Activated CD4-positive, alpha-beta memory T cell treated with anti-CD3 and anti-CD28 coated beads, Interleukin-2, amount 10 ng/mL, durations not matched to agents 7 days and 5 days (primary cell): ENCODE measurements at places on chromosomes 7 and 10. TPM values are rescaled to one million over a fixed set of nuclear protein-coding genes. Genes with fewer than 3 reads are reported as not detected.

DNA sequence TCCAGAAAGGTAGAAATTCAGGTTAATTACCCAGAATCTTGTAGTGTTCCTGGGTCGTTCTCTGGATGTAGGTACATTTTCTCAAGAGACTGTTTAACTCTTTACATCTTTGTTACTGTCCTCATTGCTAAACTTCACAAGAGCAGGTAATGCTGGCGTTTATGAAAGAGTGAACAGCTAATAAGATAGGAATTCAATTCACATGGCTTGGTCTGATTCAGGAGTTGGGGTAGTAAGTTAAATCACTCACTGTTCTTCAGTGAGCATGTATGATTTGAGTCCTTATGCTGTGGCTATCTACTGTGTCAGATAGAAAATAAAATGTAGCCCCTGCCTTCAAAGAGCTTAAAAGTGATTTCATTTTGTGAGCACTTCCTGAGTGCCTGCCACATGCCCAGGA lies 480.0 kb downstream of the LRMDA start:
- DNase-seq, result no peak

DNA sequence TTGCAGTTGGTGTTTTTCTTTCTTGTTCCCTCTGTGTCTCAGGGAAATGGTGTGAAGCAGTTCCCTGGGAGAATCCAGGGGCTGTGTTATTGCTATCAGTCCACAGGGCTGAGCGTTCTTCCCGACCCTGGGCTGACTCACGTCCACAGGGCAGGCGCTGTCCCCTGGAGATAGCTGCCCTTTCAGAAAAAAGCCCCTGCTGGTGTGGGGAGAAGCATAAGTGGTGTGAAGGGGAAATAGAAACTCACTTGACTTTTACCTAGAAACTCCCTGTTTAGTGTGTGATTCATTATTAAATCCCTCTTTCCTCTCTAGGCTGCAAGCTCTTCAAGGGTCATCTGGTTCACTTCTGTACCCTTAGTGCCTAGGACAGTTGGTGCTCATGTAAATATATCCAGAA lies 63.3 kb upstream of the SMNDC1 start:
- DNase-seq, result no peak

GRCh38 chr10:79498291-79498829 lies 14.0 kb upstream of the EIF5AL1 start:
- no peak for DNase-seq

DNA sequence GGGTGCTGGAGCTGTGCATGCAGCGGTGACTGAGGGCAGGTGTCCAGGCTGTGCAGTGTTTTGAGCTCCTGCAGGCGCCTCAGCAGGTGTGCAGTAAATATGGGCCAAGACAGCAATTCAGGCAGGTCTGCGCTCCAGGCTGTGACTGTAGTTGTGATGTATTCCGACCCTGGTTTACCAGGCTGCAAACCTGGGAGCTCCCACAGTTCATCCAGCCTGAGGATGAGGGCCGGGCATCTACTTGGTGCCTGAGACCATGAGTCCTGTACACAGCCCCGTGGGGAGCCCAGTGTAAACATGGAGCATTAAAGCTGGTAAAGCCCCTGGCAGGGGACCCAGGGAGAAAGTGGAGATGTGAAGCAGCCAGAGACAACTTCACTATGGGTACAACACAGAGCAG lies 82.8 kb downstream of the VOPP1 start:
- DNase-seq, result no peak

- no peak for DNase-seq
Observed at GRCh38 chr7:112798274-112799159, 8.3 kb upstream of the TMEM168 start.

- DNase-seq, result no peak
Observed at GRCh38 chr10:689452-690371, at the start of gene DIP2C. Gene DIP2C, minus strand, starts transcription at chr10:689668. Its CDS starts 90 bp downstream, at chr10:689578.

GRCh38 chr7:158472596-158472995 lies 115.0 kb downstream of the PTPRN2 start:
- no peak for DNase-seq

- DNase-seq, result peak; percentile 63
Observed at GRCh38 chr10:86400705-86401587, 34.4 kb upstream of the GRID1 start.

DNA sequence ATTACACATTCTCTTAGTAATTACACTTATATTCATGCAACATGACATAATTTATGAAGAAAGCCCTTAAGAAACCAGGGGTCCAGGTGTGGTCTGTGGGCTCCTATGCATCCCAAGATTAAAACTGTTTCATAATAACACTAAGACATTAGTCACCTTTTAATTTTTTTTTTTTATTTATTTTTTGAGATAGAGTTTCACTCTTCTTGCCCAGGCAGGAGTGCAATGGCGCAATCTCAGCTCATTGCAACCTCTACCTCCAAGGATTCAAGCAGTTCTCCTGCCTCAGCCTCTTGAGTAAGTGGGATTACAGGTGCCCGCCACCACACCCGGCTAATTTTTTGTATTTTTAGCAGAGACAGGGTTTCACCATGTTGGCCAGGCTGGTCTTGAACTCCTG lies 12.5 kb downstream of the GDI2 start:
- DNase-seq, result no peak

- no peak for DNase-seq
Observed at GRCh38 chr7:126445991-126446390, 806.8 kb downstream of the GRM8 start.

DNA sequence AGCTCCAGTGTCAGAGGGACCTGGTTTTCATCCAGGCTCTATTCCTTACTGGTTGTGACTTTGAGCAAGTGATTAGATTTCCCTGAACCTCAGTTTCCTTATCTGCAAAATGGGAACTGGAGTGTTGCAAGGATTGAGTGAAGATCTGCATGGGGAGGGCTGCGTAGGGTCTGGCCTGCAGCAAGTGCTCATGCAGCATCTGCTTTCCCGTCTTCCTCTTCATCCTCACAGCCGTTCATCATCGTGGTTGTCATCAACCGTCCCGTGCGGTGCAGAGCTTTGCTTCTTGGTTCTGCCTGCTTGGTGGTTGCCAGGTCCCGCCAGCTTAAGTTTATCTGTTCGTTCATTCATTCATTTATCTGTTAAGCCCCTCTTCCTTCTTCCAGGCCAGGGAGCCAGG lies 135.0 kb downstream of the GRK5 start:
- DNase-seq, result no peak

DNA sequence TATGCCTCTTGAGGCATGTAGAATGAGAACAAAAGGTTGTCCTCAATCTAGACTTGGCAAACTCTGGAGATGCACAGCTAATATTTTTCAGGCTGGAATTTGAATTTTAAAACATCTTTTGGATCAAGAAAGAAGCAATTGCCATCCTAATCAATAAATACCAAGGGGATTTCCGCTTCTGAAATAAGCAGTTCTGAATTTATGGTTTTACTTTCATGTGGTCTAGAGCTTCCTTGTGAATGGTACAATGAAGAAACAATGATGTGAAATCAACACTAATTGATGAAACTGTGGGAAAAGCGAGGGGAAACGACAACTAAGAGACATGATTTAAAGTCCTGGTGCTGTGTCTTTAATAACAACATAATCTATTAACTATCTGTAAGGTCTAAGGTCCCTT lies 1202.7 kb downstream of the SORCS3 start:
- DNase-seq, result no peak

DNA sequence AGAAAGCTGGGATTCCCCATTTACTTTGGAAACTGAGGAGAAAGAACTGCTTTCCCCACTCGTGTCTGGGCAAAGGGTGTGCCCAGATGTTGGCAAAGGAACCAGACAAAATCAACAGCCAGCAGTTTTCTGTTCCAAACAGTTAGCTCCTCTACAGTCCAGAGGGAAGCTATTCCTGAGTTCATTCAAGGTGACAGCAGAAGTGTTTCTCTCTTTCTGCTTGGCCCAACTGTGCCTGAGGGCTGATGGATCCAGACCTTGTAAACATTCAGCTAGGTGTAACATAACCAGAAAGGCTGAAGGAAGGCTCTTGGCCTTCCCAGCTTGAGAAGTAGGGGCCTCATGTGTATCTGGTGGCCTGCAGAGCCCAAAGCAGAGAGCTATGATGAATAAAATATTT lies 7.0 kb upstream of the ALDH18A1 start:
- no peak for DNase-seq

- no peak for DNase-seq
Observed at GRCh38 chr10:116437076-116437692, 9.5 kb downstream of the PNLIPRP3 start.

NKX1-2 gene
- total RNA-seq, result not detected

ZNF365 gene
- 0.23 TPM for total RNA-seq

TCERG1L gene
- total RNA-seq, result 0.08 TPM

ZNF467 gene
- total RNA-seq, result 0.33 TPM
